ENCODE measurements at places on chromosomes 7 and 10.

DNA sequence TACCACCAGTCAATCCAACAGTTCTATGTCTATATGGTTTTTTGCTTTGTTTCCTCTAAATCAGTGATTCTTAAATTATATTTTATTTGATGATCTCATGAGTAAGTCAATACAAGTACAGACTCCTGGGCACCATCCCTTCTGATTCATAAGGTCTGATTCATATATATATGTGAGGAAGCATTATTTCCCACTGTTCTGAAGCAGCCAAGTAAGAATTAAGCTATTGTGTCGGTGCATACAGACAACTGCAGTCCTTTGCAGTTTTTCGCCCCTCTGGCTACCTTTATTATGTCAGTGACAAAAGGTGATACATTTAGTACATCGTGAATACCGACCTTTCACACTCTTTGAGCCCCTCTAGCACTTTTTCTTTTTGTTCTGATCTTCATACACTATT lies 1079.6 kb upstream of the C7orf33 start:
- DNase-seq = no peak

- DNase-seq = no peak
Measured at GRCh38 chr10:19801369-19801768, 14.9 kb upstream of the PLXDC2 start.

GRCh38 chr7:90540406-90540805 lies 55.7 kb upstream of the CDK14 start:
- no peak for DNase-seq

- no peak for DNase-seq
Measured at GRCh38 chr7:116209561-116210070, 723 bp upstream of the TES start.

GRCh38 chr7:5598769-5599371 lies 175.2 kb upstream of the TNRC18 start:
- DNase-seq = no peak

GRCh38 chr10:60417024-60417423 lies 27.3 kb upstream of the ANK3 start:
- no peak for DNase-seq

DNA sequence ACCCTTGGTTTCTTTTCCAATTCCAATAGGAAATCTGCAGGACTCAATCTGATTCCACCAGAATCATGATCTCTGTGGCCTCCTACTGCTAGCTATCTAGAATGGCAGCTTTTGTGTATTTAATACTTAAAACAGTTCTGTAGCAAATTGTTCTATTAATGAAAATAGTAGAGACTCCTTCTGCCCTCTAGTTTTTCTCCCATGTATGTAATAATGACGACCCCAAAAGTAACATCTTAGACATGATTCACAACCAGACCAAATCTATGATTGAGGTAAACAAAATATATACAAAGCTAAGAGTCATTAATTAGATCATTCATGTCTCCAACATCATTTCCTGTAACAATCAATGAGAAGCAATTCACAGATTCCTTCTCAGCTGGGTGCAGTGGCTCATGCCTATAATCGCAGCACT lies 259.1 kb upstream of the MKLN1 start:
- no peak for DNase-seq

- no peak for DNase-seq
Measured at GRCh38 chr10:122019414-122019975, 30.5 kb downstream of the TACC2 start.

GRCh38 chr7:147029953-147030352 lies 913.4 kb downstream of the CNTNAP2 start:
- no peak for DNase-seq

- no peak for DNase-seq
Measured at GRCh38 chr10:7563368-7563767, 103.4 kb downstream of the ITIH5 start.

- DNase-seq = no peak
Measured at GRCh38 chr10:35639728-35640401, 2.2 kb downstream of the FZD8 start.

DNA sequence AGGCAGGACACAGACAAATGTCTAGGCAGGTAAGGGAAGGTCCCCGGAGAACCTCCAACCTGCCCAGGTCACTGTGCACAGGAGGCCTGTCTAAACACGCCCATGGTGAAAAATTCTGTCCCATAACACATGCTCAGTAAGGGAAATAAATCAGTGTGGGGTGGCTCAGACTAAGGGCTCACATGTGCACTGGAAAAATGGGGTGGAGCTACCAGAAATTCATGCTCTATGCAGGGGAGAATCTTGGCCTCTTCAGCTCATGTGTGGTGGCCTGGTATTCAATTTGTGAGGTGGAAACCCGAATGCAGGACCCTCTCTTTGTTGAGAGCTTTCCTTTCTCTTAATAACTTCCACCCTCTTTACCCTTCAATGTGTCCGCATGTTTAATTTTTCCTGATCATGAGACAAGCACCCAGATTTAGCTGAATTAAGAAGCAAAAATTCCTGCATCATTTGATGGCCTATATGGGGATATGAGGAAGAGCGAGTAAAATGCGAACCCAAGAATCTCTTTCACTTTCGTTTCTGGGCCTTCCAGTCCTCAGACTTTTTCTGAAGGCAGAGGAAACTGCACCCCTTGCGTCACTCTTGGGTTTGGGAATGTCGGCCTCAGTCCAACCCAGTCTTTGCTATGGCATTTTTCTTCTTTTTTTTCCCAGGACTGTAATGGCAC lies 163.2 kb downstream of the DGKB start:
- DNase-seq = no peak

- DNase-seq = no peak
Measured at GRCh38 chr10:107163076-107163855, 1.2 kb downstream of the SORCS1 start.

DNA sequence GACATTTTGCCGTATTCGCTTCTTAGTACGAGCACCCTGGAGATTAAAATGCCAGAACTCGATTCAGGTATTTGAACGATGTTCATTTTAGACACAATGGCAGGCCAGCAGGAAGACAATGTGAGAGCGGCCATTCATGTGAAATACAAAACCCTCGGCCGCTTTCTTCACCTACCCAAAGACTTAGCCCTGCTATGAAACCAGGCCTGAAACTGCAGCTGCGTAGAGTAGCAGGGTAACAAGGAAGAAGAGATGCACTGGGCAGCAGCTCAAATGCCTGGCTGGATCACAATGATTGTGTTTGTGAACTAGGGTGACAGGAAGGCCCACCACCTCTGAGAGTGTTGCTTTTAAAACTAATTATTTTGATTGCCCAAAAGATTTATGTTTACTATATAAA lies 234.8 kb downstream of the TRIL start:
- DNase-seq = no peak

GRCh38 chr7:2791390-2791789 lies 52.7 kb downstream of the GNA12 start:
- DNase-seq = no peak

DNA sequence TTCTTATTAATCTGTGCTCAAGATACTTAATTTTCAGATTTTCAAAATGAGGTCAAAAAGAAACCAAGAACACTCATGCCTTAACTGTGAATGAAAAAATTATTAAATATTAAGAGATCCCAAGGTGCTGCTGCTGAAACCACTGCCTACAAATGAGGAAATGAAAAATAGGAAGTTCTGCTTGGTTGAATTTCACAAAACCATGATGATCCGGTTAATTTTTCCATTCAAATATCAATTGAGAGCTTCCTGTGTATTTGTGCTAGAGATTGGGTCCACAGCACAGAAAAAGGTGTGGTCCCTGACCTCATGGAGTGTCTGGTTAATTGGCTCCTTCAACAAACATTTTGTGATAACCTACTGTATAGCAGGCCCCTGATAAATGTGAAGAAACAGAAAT lies 132.7 kb upstream of the YAE1 start:
- DNase-seq = no peak

DNA sequence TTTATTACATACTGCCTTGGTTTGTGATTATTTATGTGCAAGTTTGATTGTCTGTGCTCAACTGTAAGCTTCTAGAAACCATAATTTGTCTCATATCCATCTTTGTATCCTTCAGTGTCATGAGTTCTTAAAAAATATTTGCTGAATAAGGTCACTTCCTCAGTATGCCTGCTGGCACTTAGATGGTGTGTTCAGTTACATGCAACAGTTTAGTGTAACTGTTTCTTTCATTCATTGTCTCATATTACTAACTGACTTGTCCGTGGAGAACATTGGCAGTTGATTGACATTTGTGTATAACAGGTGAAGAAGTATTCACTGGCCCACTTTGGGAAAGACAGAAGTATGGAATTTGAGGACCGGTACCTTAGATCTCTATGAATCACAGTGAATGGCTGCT lies 236.9 kb downstream of the PRKG1 start:
- DNase-seq = no peak
